Lower lobe of right lung (tissue), 2 donors: ENCODE measurements at places on chromosomes 7 and 10.

DNA sequence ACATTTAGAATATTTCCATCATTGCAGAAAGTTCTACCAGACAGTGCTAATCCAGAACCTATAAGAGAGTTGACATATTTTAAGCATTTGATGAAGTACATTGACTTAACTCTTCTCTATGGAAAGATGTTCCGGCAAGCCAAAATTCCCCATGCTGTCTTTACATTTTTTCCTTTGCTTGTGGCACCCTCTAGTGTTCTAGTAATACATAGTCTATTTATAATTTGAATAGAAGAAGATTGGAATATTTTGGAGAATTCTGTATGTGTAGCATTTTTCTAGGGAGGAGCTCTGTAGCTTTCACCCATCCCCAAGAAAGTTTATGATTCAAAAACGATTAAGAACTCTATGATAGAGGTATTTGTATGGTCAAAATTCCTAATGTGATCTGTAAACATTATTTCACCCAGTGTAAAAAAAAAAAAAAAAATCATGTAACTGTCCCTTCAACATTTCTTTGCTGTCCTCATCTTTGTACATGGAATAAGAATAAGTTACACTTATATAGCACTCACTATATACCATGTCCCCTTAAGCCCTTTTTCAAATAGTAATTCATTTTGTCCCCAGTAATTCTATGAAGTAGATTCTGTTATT is 33.2 kb downstream of the NRF1 start:
- DNase-seq, result no peak

DNA sequence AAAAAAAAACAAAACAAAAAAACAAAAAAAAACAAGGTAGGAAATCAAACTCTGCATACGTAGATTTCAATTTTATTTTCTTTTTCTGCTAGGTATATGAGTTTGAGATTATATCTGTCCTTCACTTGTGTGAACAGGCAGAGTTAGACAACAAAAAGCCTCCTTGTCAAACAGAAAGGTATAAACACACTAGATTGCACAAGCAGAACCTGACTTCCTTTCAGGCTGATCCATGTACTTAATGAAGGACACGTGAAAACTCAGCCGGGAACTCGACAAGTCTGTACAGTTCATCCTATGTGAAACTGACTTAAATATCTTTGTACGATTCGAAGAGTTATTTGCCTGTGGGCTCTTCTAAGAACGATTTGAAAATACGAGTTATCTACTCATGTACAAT is 254.1 kb downstream of the ARL4A start:
- no peak for DNase-seq

GRCh38 chr7:70596598-70596913 is 535.4 kb upstream of the GALNT17 start:
- no peak for DNase-seq

- DNase-seq, result no peak
These were observed 39.3 kb downstream of the WASL start for GRCh38 chr7:123709525-123709924.

- DNase-seq, result no peak
These were observed 81.0 kb downstream of the HGF start for GRCh38 chr7:81688622-81689411.

DNA sequence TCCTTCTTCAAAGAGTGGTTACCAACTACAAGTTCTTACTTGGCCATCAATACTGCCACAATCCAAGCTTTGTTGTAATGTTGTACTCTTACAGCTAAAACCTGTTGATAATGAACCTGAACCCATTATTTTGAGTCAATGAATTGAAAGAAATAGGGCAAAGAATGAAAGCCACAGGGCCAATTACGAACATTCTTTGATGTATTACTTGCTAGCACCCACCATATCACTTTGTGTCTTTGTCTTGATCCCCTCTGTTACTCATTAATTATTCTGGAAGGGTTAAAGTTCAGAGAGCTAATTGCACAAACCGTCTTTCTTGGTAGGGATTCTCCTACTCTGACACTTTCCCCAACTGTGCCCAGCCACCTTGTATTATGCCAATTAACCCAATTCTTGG is 53.2 kb upstream of the TFEC start:
- no peak for DNase-seq

GRCh38 chr10:28798428-28798955 is 121.2 kb downstream of the BAMBI start:
- no peak for DNase-seq
